ENCODE measurements at places on chromosomes 12 and 14.

DNA sequence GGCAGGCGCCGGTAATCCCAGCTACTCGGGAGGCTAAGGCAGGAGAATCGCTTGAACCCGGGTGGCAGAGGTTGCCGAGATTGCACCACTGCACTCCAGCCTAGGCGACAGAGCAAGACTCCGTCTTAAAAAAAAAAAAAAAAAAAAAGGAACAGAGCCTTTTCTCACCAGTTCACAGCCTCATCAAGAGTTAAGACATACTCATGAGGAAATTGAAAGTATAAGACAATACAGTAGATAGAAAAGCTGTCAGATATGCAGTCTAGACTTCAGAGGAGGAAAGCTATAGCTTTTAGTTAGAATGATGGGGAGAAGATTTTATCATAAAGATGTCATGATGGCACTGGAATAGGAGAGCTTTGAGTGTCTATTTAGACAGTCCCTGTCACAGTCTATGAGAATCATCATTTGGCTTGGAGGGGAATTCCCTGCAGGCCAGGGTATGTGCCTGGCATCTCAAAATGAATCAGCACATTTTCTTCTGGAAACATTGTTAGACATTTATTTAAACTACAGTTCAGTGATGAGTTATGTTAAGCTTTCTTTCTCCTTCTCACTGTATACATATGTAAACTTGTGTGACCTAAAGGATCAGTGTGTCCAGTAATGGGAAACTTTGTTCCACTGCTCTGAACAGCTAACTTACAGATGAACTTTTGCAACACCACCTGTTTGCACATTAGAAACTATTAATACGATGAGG is 2.9 kb upstream of the RAB35 start:
- peak; percentile 83 for DNase-seq

GRCh38 chr12:1373901-1374735 is 220.3 kb downstream of the FBXL14 start:
- DNase-seq = no peak

GRCh38 chr12:65664715-65665250 is 159.5 kb upstream of the HMGA2 start:
- no peak for DNase-seq

DNA sequence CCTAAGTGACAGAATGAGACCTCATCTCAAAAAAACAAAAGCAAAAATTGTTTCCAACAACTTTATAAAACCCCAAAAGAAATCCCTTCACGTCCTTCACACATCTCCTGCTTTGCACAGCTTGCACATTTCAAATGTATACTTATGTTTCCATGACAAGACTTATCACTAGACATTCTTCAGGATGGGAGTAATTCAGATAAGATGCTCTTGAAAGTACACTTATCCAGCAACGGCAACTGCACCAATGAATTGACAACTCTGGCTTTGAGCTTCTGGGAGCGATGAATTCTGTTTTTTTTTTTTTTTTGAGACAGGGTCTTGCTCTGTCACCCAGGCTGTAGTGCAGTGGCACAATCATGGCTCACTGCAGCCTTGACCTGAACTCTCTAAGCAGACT is 30.8 kb upstream of the AKAP5 start:
- no peak for DNase-seq

DNA sequence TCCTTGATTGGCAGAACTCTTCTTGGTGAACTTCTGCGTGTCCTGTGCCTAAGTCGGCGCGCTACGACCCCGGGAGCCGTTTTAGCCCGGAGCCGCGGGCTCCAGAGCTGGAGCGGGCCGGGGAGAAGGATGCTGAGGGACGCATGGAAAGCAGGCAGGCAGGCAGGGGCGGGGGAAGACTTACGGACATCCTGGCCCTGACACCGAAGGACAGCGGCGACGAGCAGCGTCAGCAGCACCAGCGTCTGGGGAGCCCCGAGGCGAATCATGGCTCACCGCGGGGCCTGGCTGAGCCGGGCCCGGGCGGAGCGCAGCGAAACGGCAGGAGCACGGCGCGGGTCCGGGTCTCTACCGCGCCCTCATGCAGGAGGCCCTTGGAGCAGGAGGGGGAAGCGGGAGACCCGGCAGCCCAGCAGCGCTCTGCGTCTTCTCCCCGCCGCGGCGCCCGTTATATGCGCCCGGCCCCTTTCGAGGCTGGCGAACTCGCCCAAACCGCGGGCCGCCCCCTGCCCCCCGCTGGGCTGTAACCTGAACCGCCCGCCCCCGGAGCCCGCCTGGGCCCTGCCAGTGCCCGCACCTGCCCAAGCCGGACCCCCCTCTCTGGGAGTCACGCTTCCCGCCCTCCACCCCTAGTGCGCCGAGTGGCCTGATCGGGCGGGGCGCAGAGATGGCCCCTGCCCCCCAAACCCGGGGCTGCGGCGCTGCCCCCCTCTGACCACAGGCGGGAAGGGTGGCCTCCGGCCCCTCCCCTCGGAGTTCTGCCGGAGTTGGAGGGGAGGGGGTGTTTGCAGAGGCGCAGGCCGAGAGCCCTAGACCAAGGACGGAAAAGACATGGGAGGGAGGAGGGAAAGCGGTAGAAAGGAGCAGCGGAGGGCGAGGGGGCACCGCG is at the start of gene COL2A1:
TSS of gene COL2A1 (minus strand) at position 424 of the 889 bp plus-strand sequence. CDS start at position 269, 155 bp downstream.
- no peak for DNase-seq

DNA sequence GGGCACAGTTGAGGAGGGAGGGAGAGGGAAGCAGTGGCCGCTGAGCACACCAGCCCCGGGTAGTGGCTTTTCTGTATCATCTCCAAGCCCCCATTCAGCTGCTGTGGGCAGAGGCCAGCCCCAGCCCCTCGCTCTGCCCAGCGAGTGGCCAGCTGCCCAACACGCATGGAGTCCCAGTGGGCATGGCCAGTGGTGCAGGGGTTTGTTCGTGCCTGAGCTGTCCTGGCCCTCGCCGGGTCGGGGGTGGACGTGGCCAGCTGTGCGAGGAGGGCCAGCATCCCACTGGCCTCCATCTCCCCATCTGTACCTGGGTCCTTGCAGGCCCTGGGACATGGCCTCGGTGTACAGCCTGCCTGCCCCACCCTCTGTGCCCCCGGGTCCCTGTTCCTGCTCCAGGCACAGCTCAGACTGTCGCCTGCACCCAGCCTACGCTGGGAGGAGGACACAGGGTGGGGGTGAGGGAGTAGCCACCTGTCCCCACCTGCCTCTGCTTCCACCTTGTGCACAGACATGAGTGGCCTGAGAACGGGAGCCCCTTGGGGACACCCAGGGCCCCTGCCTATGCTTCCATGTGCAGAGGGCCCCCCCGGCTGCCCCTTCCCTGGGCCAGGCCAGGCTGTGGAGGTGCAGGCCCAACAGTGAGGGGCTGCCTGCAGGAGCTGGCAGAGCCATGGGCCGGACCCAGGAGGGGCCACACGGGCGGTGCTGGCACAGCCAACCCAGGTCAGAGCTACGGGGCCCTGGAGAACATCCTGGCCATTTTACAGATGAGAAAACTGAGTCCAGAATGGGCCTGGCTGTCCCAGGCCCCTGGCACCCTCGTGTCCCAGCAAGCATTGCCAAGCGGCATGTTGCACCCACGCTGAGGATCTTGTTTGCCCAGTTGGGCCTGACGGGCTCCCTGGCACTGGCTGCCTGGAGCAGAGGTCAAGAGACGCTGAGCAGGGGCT is 4.3 kb downstream of the INF2 start:
- DNase-seq = no peak

DNA sequence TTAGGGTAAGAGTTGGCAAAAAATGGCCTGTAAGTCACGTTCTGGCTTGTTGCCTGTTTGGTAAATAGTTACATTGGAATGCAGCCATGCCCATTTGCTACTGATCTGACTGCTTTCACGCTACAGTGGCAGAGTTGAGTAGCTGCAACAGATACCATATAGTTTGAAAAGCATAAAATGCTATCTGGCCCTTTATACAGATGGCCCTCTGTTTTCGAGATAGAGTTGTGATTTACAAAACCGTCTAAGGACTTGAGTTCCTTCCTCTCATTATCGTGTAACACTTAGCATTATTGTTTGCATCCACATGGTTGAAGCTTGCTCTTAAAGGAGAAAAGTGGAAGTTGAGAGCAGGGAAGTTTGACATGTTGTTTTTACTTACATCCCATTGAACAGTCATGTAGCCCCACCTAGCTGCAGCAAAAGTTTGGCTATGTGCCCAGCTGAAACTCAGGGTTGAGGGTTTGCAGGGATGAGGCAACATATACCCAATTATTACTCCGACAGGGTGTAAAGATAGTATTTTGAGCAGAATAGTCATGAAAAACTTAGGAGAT is 11.3 kb upstream of the SCFD1 start:
- DNase-seq = peak; percentile 27

DNA sequence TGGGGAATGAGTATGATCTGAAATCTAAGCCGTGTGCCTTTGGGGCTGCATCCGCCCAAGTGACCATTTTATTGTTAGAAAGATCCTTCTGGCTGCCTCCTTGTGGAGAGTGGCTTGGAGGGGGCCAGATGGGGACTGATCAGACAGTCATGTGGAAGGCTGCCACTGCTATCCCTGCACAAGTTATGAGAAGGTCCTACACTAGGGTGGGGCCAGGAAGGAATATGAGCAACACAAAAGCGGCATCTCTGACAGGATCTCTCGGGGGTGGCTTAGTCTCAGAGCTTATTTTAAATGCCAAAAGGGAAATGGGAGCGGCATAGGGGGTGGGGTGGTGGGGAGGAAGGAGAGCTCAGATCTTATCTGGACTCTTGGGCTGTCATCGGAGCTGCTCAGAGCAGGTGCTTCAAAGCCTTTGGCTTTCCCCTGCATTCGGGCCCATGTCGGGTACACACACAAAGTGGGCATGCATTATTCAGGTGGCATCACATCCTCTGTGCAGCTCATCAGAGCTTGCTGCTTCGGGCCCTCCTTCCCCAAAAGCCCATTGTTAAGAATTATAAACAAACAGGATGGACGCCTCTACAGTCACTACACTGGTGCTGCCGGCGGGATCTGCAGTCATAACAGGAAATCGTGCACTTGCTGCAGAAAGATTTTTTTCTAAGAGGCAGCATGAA is 805.4 kb downstream of the VRK1 start:
- DNase-seq = peak; percentile 68
